SJSA1 (cell line): ENCODE measurements at places on chromosomes 11 and 22. TPM values are rescaled to one million over a fixed set of nuclear protein-coding genes. Genes with fewer than 3 reads are reported as not detected.
A peak's percentile ranks its signal among the peaks of the same experiment; 100 is the strongest.

DNA sequence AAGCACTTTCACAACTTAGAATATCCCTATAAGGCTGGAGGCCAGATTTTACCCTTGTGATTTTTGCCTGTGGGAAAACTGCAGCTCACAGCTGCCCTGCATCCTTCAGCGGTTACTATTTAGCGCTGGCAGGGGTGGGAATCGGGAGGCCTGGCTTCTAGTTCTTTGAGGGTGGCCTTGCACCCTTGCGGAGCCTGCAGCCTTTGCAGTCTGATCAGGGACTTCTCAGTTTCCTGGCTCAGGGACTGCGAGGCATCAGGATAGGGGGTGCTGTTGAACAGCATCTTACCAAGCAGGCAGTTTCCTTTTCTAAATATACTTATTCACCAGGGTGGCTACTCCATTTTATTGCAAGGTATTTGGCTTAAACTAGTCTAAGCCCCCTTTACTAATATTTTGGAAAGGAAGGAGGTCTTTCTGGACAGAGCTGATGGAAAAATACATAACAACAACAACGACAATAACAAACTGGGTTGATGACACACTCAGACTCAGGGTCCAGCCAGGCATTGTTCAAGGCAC, 2.9 kb upstream of the APOA1 start:
- H3K36me3 ChIP-seq, result no peaks in the 10 kb centered on the region
- DNase-seq, result no peak
- H3K27me3 ChIP-seq, result no peaks in the 10 kb centered on the region
- no peak overlapping the region for H3K4me3 ChIP-seq

GRCh38 chr22:46036558-46037408, 59.8 kb upstream of the WNT7B start:
- H3K36me3 ChIP-seq, result peaks cover 4% of the 10 kb centered on the region; the same call in 1 of the 2 replicates
- H3K4me3 ChIP-seq, result peak overlapping the region; percentile 71
- no peaks in the 10 kb centered on the region for H3K27me3 ChIP-seq
- DNase-seq, result no peak

DNA sequence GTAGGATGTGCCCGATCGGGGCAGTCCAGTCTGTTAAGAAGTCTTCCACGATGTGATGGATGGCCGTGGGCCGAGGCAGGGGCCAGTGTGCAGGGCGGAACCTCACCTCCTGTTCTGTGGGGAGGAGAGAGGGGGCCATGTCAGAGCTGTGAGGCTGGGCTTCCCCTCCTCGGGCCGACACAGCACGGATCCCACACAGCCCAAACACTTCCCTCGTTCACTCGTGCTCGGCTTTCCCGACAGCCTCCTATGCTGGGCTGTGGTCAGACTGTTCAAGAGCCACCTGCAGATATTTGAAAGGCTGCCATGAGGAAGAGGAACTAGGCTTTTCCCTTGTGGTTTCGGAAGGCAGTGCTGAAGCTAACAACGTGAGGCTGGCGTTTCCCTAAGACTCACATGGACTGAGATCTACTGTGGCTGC, 12.3 kb upstream of the TXN2 start:
- H3K27me3 ChIP-seq, result no peaks in the 10 kb centered on the region
- H3K36me3 ChIP-seq, result peaks cover 11% of the 10 kb centered on the region
- DNase-seq, result no peak

DNA sequence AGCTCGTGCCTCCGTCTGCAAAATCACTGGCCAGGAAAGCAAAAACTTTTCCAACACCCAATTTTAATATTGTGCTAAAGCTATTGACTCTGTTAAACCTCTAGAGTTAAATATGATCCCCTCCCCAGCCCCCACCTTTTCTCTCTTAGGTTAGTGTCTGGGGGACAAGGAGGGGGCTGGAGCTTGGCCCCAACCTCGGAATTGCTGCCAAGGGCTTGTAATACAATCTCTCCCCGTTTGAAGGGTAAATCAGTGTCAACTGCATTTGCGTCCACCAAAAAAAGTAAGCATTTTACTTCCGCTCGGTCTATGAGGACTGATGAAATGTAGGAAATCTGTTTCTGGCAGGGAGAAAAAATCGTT, at the start of gene GAS2:
GAS2 (plus strand) TSS at position 287 of the 363 bp plus-strand sequence. CDS start 8,259 bp downstream, outside the sequence.
- H3K4me1 ChIP-seq, result no peaks in the 10 kb centered on the region
- peak; percentile 9 for DNase-seq
- peaks cover 57% of the 10 kb centered on the region for H3K27me3 ChIP-seq
- H3K36me3 ChIP-seq, result no peaks in the 10 kb centered on the region

- DNase-seq, result no peak
- H3K27me3 ChIP-seq, result no peaks in the 10 kb centered on the region
- no peak overlapping the region for H3K4me3 ChIP-seq
- no peaks in the 10 kb centered on the region for H3K4me1 ChIP-seq
- H3K27ac ChIP-seq, result no peak overlapping the region
These were observed 9.1 kb downstream of the FAM111A start for GRCh38 chr11:59151761-59152160.

- no peak for DNase-seq
- no peak overlapping the region for H3K4me3 ChIP-seq
- no peaks in the 10 kb centered on the region for H3K4me1 ChIP-seq
- peaks cover 82% of the 10 kb centered on the region for H3K36me3 ChIP-seq
- H3K27ac ChIP-seq, result no peak overlapping the region
- no peaks in the 10 kb centered on the region for H3K27me3 ChIP-seq
These were observed 63.6 kb downstream of the MAPK1 start for GRCh38 chr22:21803811-21804249.

DNA sequence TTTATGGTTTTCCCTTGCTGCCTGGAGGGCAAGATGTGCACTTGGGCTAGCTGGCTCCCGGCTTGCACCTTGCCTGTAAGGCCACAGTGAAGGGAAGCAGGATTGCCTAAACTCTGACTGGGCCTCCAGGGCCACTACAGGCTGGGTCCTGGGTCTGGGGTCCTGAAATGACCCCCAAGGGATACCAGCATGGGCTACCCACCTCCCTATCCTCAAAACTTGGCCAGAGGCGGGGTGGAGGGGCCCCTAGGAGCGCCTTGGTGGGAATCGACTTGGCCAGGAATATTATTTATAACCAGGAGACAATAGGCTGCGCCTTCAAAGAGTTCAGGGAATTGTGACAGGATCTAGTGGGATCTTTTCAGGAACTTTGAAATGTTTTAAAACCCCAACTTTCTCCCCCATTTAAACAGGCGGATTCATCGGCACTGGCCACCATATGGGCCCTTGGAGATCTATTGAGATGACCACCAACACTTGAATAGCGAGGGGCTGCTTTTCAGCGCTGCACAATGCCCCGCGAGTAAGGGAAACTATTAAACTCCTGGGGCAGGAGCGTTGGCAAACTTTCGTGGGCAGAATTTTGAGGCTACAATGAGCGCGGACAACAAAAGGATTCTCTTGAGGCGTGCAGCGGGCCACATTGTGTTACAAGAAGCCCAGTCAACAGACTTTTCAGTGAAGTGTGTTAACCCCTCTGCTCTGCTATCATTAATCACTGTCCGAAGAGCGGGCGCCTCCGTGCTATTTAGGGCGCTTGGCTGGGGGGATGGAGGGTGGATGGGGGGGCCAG, 15.2 kb downstream of the PAX6 start:
- H3K4me1 ChIP-seq, result no peaks in the 10 kb centered on the region
- no peak for DNase-seq
- no peaks in the 10 kb centered on the region for H3K36me3 ChIP-seq
- H3K4me3 ChIP-seq, result no peak overlapping the region
- H3K27me3 ChIP-seq, result no peaks in the 10 kb centered on the region

- peak overlapping the region; percentile 51 for H3K27ac ChIP-seq
- DNase-seq, result no peak
- H3K4me3 ChIP-seq, result no peak overlapping the region
- H3K36me3 ChIP-seq, result no peaks in the 10 kb centered on the region
These were observed 1458.6 kb downstream of the BRD1 start for GRCh38 chr22:48368975-48369525.

- no peak overlapping the region for H3K27ac ChIP-seq
- no peak for DNase-seq
- H3K4me1 ChIP-seq, result 0 out of 2 replicates have a peak, but pooled peaks cover 5% of the 10 kb centered on the region
- H3K36me3 ChIP-seq, result no peaks in the 10 kb centered on the region
These were observed 545.8 kb upstream of the CCDC90B start for GRCh38 chr11:83831929-83832328.

- H3K4me1 ChIP-seq, result peaks cover 26% of the 10 kb centered on the region
- no peak overlapping the region for H3K27ac ChIP-seq
These were observed 75.2 kb downstream of the TEAD1 start for GRCh38 chr11:12749442-12749841.

DNA sequence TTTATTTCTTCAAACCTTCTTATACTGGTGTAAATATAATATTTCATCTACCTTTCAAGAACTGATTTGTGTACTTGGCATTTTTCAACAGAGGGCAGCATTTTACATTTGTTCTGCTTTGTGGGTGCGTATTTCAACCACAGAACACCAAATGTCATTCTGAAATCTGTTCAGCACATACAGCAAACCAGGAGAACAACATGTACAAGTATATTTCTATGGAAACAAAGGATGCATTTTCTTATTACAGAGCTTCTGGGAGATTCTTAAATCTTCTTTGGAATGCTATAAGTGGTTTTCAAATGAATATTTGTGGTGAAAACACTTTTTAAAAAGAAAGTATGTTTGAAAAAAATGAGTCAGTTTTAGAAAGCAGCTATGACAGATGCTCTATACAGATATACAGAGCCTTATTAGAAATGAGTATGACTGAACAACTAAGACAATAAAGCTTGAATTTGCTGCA, 946.0 kb downstream of the FAM181B start:
- H3K4me1 ChIP-seq, result no peaks in the 10 kb centered on the region
- H3K36me3 ChIP-seq, result no peaks in the 10 kb centered on the region
- H3K27ac ChIP-seq, result no peak overlapping the region
- H3K4me3 ChIP-seq, result no peak overlapping the region
- H3K27me3 ChIP-seq, result no peaks in the 10 kb centered on the region

DNA sequence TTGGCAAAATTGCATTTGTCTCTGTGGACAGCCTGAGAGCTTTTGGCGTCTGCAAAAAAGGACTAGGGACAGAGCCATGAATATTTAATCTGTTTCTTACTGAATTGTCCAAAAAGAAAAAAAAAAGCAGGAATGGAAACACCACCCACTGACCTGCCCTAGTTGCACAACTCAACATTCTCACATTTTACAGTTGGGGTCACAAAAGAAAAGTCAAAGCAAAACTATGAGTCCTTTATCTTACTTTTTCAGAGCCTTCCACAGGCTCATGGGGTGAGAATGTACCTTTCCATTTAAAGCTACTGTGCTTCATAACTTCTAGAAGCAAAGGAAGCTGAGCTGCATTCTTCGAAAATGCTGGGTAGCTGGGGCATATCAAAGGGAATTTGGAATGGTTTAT, 225.7 kb downstream of the FAM76B start:
- H3K27me3 ChIP-seq, result no peaks in the 10 kb centered on the region
- no peaks in the 10 kb centered on the region for H3K4me1 ChIP-seq
- no peak for DNase-seq
- H3K36me3 ChIP-seq, result no peaks in the 10 kb centered on the region
- no peak overlapping the region for H3K4me3 ChIP-seq
- H3K27ac ChIP-seq, result no peak overlapping the region

Gene GLYATL1
- total RNA-seq, result 0.09 and 0.39 TPM in 2 replicates

Gene WBP2NL
- not detected in 2 replicates for total RNA-seq

Gene GGT5
- total RNA-seq, result 0.66 TPM in 1 of 2 replicates, not detected in the other

Gene PHLDA2
- 28.0 and 34.6 TPM in 2 replicates for total RNA-seq

Gene ZNF280B
- 1.7 and 2.7 TPM in 2 replicates for total RNA-seq

Gene CABP4
- not detected in 2 replicates for total RNA-seq
